Kasumi-1 (cell line): ENCODE measurements at places on chromosomes 11 and 22.

DNA sequence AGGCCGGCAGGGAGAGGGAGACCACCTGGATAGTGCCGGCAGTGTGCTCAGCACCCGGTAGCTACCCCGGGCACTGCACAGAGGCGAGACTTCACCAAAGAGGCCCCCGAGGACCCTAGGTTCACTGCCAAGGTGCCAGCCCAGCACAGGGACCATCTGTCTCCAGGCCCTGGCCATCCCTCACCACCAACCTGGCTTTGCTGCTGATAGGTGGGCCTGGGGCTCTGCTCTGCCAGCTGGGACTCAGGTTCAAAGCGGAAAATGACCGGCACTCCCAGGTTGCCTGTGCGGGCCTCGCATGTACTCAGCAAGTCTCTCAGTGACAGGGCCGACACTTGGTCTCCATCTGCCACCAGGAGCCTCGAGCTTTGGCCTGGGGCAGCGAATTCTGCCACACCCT is 812.2 kb downstream of the BRD1 start:
- DNase-seq, result no peak

DNA sequence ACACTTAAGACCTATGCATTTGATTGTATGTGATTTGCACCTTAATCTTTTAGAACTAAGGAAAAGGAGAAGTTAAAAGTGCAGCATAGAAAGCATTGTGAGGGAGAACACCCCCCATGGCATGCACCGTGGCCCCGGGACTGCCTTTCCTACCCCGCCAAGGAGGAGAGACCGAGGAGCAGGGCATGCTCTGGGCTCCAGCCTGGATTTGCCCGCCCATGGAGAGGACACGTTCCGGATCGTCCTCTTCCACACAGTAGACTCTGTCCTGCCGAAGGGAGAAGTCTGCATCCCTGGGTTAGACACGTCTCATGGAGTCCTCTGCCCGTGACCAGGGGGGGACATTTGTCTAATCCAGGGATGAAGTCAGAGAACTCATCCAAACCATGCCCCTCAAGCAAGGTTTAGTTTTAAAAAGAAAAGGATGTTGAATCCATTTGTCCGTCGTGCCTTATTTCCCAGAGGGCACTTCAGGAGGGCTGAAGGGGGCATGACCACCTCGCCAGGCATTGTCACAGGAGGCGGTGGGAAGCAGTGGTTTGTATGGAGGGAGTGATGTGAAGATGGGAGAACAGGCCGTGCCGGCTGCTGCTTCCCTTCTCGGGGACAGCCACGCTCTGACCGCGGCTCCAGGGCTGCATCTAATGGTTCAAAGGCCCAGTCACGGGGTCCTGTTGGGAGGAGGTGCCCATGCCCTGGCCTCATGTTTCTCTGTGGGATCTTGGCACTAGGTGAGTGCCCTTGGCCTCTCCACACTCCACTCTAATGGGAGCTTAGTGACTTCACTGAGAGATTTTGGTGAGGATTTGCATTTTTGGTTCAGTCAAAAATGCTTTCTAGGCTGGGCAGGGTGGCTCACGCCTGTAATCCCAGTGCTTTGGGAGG is 66.2 kb upstream of the GAL start:
- peak; percentile 5 for DNase-seq

DNA sequence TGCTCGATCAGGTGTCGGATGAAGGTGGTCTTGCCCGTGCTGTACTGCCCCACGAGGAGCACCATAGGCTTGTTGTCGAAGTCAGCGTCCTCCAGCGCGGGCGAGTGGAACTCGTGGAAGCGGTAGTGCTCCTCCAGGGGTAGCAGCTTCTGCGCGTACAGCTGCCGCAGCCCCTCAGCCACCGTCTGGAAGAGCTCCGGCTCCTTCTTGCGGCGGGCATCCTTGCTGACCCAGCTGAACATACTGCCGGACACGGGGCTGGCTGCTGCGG is 263 bp downstream of the EHD1 start:
- DNase-seq, result no peak

GRCh38 chr11:117875382-117876058 is 938 bp downstream of the FXYD6 start:
- no peak for DNase-seq

DNA sequence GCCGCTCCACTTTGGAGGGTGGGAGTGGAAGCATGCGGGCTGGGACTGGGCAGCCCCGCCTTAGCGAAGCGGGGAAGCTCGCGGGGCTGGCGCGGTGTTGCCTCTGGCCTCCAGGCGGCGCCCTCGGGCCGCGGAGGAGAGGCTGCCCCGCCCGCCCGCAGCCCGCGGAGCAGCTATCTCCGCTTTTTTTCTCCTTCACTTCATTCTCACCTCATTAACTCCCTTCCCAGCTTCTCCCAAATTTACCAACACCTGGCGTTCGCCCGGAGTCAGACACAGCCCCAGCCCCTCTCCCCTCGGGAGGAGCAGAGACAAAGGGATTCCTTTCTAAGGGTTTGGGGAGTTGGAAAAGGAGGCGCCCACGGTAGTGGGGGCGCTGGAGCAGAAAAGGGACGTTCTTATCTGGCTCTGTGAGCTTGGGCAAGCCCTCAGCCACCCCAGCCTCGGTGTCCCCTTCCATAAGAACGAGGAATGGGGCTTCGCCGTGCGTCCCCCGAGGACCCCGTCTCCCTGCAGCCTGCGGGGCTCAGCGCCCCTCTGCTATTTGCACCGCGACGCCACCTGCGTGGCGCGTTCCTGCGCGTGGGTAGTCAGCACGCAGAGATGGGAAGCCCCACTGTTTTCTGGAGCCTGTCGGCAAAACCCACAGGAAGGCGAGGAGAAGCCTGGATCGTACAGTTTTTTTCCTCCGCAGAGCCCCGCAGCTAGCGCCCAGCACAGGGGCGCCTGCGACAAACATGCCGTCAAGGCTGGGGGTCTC is 1.5 kb upstream of the WNT11 start:
- peak; percentile 75 for DNase-seq

GRCh38 chr11:60592601-60593000 is 77.4 kb downstream of the MS4A13 start:
- DNase-seq, result no peak

GRCh38 chr11:78395597-78395996 is 22.0 kb downstream of the GAB2 start:
- DNase-seq, result no peak
